ENCODE measurements at places on chromosomes 16 and 17. TPM values are rescaled to one million over a fixed set of nuclear protein-coding genes. Genes with fewer than 3 reads are reported as not detected.

GRCh38 chr16:65876056-65876408 is 490.5 kb upstream of the CDH5 start:
- DNase-seq: no peak

DNA sequence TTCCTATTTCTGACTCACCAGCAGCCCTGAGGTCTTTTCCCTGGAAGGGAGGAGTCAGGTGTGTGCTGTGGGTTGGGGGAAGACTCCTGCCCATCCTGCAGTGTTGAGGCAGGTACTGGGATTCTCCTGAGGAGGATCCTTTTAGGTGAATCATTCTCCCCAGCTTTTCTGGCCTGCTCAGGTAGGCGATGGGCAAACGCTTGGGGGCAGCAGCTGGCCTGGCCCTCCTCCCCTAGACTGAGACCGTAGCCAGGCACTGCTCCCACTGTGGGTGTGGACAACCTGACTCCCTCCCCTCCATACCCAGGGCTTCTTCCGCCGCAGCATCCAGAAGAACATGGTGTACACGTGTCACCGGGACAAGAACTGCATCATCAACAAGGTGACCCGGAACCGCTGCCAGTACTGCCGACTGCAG is 15.1 kb downstream of the GJD3 start:
- no peak for DNase-seq

The SPATA32 gene
- 0.56 TPM for total RNA-seq

The SLC5A2 gene
- total RNA-seq: not detected

The GFAP gene
- not detected for total RNA-seq

All from activated T-helper 1 cell treated with anti-CD3 and anti-CD28 coated beads, Interleukin-12 subunit alpha, Interleukin-12 subunit beta, Interleukin-2, Interleukin-4 antibody, amounts not matched to agents 30 ng/mL and 10 ng/mL and 1 ng/mL, durations not matched to agents 14 hours and 24 hours and 36 hours (primary cell).